Sciatic nerve (tissue), 2 donors: ENCODE measurements at places on chromosomes 7 and 10. TPM values are rescaled to one million over a fixed set of nuclear protein-coding genes. Genes with fewer than 3 reads are reported as not detected.
A peak's percentile ranks its signal among the peaks of the same experiment; 100 is the strongest.

Gene RTKN2
- total RNA-seq = 0.22 TPM

Gene HABP2
- total RNA-seq = not detected

DNA sequence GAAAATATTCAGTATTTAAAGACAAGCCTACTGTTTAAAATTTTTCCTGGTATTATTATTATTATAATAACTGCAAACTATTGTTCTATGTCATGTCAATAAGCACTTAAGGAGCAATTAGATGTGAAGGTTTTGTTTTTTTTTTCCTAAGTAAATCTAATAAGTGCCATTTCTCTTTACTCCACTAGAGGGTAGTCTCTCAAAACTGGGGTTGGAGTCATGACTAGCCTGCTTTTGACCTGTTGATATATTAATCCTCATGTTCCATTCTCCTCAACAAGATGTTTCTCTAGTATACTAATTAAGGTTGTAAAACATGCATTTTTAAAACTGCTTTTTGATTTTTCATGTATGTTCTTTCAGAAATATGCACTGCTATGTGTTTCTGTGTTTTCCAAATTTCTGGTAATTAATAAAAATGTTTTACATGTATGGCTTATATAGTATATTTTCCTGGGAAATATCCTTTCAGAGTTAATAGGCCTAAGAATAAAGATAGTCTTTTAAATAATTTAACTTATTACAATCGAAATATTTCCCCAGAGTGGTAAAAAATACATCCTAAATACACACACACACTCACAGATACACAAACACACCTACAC lies 1.0 kb upstream of the LRRN3 start:
- DNase-seq = no peak

- DNase-seq = no peak
These were observed 13.9 kb upstream of the PPP3CB start for GRCh38 chr10:73509695-73510094.

- DNase-seq = peak; percentile 33
These were observed 38.2 kb downstream of the CDH23 start for GRCh38 chr10:71434760-71435394.

Gene AKR1C1
- 84.2 TPM for total RNA-seq

Gene MACC1
- 0.98 TPM for total RNA-seq

GRCh38 chr7:29102558-29103151 lies 43.7 kb downstream of the CPVL start:
- DNase-seq = peak; percentile 82

- no peak for DNase-seq
These were observed 710 bp upstream of the C10orf105 start for GRCh38 chr10:71720288-71720687.

GRCh38 chr10:131731780-131732630 lies 168.8 kb upstream of the PPP2R2D start:
- peak; percentile 30 for DNase-seq

Gene TACC2
- total RNA-seq = 49.1 TPM

- DNase-seq = no peak
These were observed 3.7 kb downstream of the NPC1L1 start for GRCh38 chr7:44537442-44537841.

DNA sequence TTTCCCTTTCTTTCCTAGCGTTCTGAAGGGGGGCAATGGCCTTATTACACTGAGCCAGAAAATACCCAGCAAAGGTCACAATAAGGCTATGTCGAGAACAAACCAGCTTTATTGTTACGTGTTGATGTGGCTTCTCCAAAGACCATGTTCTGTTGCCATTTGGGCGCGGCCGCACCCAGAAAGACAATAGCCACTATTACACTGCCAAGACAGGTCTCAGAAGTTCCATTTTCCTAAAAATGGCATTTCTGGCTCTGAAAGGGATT lies 77.8 kb downstream of the PROSER2 start:
- no peak for DNase-seq

- no peak for DNase-seq
These were observed 3.2 kb upstream of the CLDN4 start for GRCh38 chr7:73827567-73828106.

GRCh38 chr10:19833170-19833824 lies 17.1 kb downstream of the PLXDC2 start:
- DNase-seq = no peak

- DNase-seq = no peak
These were observed 417.8 kb downstream of the ARL4A start for GRCh38 chr7:13105209-13105608.

- no peak for DNase-seq
These were observed 16.5 kb upstream of the GPR37 start for GRCh38 chr7:124781907-124782734.

DNA sequence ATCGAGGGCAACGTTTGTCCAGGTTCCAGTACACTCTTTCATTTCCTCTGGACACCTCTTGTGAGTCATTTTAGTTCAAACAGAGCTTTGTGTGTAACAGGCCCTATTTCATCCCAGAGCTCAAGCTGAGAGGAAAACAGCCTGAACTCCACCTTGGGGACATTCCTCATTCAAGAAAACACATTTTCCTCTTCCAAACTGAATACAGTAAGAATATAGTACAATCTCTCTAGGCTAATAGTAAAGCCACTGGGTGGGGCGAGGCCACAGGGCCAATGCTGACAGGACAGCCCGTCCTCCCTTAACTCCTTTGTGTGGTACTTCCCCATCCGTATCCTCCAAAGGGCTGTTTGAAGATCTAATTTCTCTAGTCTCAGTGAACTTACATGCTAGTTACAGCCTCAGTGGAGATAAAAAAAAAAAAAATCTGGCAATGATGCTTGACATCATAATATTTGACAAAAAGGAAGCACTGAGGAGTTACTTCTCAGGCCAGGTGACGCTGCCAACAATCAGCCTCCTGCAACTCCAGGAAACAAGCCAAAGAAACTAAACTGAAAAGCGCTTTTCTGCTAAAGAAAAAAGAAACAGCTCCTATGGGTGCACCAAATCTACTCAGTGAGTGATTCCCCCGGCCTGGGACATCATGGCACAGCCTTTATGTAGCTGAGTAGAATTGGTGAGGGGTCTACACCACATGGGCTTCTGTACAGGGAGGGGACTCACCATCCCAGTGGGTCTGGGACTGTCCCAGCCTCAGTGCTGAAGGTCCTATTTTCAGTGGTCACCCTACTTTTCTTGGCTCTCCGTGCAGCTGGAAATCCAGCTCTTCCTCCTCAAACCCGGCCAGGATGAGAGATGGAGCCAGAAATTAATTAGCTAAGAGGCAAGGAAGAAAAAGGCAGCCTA lies 238.2 kb upstream of the NEBL start:
- no peak for DNase-seq

- no peak for DNase-seq
These were observed 594 bp upstream of the RP9 start for GRCh38 chr7:33109758-33110238.

Gene FGFBP3
- 6.0 TPM for total RNA-seq

- peak; percentile 61 for DNase-seq
These were observed 65.7 kb downstream of the TLL2 start for GRCh38 chr10:96448021-96448457.

- DNase-seq = no peak
These were observed 2.1 kb upstream of the CREM start for GRCh38 chr10:35124540-35124939.

DNA sequence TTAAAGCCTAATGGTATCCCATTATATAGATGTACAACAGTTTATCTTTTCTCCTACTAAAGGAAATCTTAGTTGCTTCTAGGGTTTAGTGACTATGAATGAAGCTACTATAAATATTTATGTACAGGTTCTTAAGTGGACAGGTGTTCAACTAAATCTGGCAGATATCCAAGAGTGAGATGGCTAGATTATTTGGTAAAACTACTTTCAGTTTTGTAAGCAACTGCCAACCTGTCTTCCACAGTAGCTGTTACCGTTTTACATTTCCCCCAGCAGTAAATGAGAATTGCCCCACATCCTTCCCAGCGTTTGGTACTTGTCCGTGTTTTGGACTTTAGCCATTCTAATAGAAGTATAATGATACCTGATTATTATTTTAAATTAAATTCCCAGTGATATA lies 144.9 kb upstream of the MAGI2 start:
- DNase-seq = no peak

DNA sequence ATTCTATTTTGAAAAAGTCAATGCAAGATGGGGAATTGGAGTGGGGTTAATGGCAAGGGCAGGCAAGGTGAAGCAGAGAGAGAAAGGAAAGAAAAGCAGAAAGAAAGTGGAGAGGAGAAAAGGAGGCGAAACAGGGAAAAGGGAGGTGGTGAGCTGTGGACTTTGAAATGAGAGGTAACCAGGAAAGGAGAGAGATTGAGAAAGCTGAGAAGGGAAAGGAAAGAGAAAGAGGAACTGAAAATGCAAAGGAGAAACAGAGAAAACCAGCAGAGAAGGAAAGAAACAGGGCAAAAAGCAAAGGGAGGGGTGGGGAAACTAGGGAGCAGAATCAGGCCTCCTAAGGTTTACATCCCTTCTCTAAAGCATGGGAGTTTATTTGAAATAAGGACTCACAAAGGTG lies 72.5 kb upstream of the TPK1 start:
- no peak for DNase-seq

DNA sequence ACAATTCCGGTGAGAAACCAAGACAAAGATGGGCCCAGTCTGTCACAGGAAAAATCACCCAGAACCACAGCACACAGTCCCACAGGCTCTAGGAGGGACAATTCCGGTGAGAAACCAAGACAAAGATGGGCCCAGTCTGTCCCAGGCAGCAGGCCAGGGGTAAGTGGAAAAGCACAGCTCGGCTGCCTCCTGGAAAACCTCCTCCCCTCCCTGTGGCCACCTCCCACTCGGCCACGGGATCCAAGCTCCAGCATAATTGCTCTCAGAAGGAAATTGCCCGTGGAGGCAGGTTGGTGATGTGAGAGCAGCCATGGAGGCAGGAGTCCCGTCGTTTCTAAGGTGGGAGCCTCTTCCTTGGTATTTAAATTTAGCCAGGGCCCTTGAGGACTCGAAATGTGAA lies 95.7 kb downstream of the PLXNA4 start:
- DNase-seq = peak; percentile 73

Gene EBLN1
- total RNA-seq = not detected

DNA sequence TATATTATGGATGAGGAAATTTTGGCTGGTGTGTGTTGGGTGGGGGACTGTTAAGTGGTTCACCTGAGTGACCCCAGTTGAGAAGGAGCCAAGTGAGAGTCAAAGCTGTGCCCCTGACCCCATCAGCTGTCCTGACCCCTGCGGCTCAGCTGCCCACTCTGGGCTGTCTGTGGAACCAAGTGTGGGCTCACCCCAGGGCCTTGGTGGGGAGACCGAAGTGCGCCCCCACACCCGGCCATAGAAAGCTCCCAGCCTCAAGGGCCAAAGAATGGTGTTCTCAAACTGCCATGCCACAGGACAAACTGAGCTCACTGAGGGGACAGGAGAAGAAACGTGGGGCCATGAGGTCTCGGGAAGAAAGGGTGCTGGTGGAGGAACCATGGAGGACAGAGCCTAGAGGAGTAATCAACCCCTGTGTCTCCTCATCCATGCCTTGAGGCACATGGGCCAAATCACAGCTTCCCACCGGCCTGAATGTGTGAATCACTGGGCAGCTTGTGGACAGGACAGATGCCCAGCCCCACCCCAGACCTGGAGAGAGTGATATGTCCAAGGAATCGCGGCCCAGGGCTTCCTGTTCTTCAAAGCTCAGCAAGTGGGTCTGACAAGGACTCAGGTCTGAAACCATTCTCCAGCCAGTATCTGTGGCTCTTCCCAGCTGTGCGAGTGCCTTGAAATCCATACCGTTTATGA lies 86.2 kb upstream of the CACUL1 start:
- DNase-seq = no peak

DNA sequence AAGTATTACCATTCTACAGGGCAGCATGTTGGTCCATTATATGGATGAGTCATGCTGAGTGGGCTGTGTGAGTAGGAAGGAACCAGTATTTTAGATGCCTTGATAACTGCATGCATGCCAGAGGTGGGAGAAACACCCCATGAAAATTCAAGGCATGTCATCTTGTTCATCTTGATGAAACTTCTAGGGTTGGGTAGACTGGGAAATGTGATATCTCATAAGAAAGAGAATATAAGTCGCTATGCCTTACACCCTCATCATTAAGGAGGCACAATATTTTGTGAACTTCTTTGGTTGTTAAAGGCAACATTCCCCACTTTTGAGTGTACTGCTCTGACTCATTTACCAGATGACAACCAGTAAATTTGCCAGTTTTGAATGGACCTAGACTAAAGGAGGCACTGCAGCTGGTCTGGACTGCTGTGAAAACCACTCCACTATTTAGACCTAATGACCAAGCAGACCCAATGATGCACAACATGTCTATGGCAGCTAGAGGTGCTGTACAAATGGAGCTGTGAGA lies 48.0 kb downstream of the ZNF365 start:
- no peak for DNase-seq

- DNase-seq = no peak
These were observed 7.3 kb downstream of the MMP21 start for GRCh38 chr10:125768219-125768855.

Gene ATP5F1C
- total RNA-seq = 150 TPM

DNA sequence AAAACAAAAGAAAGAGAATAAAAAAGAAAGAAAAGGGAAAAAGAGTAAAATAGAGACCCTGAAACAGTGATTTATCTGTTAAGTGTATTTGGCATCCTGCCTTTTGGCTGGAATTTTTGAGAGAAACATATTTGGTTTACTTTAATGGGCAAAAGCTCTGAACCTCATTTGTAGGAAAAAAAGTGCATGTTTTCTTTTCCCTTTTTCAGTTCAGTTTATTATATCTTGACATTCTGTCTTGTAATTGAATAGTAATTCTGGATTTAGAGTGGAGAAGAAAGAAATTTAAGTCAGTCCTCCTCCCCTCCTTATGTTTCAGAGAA lies 69.5 kb downstream of the ARID5B start:
- no peak for DNase-seq

Gene GPR141
- 1.8 TPM for total RNA-seq
